Right cardiac atrium (tissue), 5 donors: ENCODE measurements at places on chromosomes 3 and 15.

GRCh38 chr15:29107291-29107890, 162.2 kb downstream of the NSMCE3 start:
- DNase-seq = no peak

DNA sequence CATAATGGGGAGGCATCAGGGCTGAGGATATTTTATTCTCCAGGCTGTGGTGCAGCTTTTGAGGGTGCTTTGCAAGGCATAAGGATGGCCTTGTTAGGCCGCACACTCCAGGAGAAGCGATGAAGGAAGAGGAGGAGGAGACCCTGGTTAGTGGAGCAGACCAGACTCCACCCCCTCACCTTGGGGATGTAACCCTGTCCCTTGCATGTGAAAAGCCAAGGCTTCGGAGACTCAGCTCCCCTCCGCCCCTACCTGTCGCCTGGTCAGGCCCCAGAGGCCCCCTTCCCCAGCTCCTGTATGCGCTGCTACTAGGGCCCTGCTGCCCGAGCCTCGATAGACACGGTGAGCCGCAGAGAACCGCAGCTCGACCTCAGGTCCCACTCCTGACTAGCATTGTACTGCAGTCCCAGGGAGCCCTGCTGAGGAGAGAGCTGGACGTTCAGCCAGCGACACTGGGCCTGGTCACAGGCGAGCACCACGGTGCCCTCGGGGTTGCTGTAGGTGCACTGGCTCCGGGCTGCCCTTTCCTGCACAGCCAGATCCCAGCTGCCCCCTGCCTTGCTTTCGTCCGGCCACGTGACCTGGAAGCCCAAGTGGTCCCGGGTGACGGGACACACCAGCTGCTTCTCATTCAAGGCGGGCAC, 10.2 kb downstream of the CPN2 start:
- no peak for DNase-seq

- DNase-seq = no peak
Observed at GRCh38 chr15:38195191-38195901, 57.3 kb upstream of the SPRED1 start.

DNA sequence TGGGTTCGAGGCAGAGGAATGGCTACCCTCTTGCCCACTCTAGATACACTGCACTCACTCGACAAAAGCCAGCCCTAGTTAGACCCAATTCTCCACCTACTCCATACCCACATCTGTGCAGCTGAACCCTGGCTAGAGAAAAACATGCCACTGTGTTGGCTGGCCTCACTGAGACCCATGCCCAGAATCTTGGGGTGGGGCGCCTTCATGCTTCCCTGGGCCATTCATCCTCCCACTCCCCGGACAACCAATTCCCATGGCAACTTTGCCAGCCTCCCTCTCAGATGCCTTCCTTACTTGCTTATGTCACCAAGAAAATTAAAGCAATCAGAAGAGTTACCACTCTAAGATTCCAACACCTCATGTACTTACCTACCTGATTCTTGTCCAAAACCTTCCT, 9.2 kb upstream of the LIMD1 start:
- no peak for DNase-seq

DNA sequence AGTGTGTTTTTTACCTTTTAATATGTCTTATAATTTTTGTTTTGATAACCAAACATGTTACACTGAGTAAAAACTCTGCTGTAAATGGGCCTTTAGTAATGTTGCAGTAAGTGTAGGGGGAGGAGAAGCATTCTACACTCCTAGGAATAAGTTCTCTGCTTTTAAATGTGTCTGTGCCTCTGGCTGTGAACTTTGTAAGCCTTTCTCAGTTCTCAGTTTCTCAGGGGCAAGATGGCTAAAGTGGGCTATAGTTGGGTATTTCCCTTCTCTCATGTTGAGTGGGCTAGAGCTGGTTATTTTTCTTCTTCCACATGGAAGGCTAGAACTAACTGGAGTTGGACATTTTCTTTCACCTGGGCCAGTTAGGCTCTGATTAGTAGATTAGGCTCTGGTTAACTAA, 75.3 kb upstream of the NUDT16 start:
- no peak for DNase-seq

DNA sequence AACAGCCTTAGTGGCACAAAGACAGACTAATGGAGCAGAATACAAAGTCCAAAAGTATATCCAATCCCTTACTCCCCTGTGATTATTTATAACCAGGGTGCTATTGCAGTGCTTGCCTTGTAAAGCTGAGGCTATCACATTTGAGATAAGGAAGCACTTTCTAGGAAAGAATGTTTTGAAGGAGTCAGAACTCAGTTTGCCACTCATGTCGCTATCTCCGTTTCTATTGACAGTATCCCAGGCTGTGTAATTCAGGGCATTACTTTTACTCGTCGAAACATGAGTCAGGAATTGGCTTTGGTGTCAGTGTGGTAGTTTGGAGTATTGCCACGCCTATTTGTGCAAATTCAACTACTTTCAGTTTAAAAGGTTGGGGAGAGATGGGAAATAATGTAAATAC, 78.4 kb downstream of the FBXL2 start:
- DNase-seq = no peak

- DNase-seq = no peak
Observed at GRCh38 chr3:138437281-138437680, 2.9 kb downstream of the ESYT3 start.

DNA sequence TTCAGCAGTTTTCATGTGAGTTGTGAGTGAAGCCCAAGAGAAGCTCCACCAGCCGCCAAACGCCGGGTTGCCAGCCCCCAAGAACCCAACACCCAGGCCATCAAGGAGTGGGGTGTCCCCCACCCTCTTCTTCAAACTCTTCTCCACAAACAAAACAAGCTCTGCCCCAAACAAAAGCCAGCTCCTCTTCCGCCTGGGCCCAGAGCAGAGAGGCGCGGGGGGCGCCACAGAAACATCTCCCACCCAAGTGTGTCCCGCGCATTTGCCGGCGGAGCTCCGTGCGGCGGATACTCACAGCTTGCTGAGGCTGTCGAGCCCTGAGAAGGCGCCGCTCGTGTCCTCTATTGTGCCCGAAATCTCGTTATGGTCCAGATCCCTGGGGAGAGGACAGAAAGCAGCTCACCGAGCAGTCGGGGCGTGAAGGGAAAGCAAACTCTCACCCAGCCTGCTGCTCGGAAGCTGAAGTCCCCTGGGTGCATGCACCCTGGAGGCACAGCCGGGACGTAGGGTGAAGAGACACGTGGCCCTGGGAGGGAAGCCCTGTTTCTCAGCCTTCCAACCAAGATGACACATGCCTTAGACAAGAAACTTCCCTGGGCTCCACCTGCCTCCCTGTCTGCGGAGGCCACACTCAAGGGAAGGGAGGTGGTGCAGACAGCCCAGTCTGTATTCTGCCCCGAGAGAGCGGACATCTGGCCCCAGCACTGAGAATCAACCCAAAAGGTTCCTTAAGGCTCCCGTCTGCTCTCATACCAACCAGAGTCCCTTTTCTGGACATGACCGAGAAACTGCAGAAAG, 95.7 kb downstream of the LRIG1 start:
- no peak for DNase-seq

- DNase-seq = no peak
Observed at GRCh38 chr15:97929456-97930229, 30.9 kb upstream of the ARRDC4 start.

DNA sequence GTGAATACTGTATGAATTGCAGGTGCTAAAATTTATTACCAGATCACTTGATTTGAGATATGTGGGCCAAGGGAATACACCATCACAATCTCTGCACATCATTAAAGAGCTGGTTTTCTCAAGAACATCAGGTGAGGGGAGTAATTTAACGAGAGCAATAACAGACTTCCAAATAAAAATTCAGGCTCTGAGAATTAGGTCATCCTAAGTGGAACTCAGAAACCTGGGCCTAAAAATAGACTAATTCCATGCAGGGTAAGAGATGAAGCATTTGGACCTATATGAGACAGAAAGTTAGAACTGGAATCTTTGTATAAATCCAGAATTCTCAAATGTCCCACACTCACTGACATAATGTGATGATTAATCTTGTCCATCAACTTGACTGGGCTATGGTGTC, 331.1 kb downstream of the ZNF621 start:
- DNase-seq = no peak

GRCh38 chr3:128480717-128481437, 12.1 kb downstream of the GATA2 start:
- peak; percentile 60 for DNase-seq

- no peak for DNase-seq
Observed at GRCh38 chr3:25007974-25008658, 419.9 kb upstream of the RARB start.

- peak; percentile 93 for DNase-seq
Observed at GRCh38 chr15:73982222-73982962, 9.7 kb downstream of the STOML1 start.

GRCh38 chr3:185739264-185739701, 85.6 kb downstream of the IGF2BP2 start:
- DNase-seq = no peak

DNA sequence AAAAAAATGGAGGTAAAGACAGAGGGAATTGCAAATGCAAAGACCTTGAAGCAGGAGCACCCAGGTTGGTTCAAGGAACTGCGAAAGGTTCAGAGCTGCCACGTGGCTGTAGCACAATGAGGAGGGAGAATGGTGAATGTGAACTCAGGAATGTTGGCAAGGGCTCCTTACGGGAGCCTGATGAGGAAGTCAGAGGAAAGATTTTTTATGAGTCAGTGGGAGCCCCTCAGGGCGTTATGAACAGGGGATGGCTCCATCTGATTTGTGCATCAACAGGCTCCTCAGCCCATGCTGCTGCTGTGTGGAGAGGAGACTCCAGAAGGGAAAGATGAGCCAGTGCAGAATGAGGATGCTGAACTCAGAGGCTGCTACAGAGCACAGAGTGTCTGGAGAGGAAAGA, 194.4 kb downstream of the ARRDC4 start:
- no peak for DNase-seq

DNA sequence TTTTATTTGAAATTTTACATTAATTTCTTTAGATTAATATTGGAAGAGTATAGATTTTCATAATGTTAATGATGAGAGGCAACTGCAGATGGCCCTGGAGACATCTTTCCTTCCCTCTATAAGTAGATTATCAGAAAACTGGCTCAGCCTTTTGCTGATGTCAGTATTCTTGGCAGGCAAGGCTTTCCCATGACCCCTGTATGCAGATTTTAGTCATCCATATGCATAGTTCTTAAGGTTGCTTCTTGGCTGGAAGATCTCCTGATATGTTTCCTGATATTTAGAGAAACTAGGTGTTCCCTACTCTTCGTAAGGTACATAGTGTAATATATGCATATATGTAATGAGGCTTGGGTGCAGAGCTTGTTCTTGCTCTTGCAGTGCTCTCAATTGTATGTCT, 911.4 kb downstream of the EPHA3 start:
- DNase-seq = no peak

- no peak for DNase-seq
Observed at GRCh38 chr3:161644891-161645635, 148.5 kb downstream of the OTOL1 start.

- DNase-seq = no peak
Observed at GRCh38 chr3:64195789-64196188, 29.5 kb downstream of the PRICKLE2 start.

- no peak for DNase-seq
Observed at GRCh38 chr15:77831986-77832385, 199.3 kb upstream of the LINGO1 start.

DNA sequence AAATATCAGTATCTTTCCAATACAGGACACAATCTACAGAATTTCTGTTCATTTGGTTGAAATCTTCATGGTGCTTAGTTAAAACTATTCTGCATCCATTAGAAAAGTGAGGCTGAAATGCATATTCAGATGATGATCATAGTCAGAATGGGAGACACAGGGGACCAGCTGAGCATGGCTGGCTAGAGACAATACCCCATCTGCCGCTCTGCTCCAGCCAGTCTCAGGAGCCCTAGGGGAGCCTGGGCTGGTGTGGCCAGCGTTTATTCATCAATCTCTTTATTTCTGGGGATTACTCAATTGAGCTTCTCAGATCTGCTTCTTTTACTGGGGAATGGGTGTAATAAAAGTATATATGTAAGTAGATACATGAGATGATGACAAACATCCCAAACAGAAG, 470.9 kb upstream of the CDIN1 start:
- DNase-seq = no peak

DNA sequence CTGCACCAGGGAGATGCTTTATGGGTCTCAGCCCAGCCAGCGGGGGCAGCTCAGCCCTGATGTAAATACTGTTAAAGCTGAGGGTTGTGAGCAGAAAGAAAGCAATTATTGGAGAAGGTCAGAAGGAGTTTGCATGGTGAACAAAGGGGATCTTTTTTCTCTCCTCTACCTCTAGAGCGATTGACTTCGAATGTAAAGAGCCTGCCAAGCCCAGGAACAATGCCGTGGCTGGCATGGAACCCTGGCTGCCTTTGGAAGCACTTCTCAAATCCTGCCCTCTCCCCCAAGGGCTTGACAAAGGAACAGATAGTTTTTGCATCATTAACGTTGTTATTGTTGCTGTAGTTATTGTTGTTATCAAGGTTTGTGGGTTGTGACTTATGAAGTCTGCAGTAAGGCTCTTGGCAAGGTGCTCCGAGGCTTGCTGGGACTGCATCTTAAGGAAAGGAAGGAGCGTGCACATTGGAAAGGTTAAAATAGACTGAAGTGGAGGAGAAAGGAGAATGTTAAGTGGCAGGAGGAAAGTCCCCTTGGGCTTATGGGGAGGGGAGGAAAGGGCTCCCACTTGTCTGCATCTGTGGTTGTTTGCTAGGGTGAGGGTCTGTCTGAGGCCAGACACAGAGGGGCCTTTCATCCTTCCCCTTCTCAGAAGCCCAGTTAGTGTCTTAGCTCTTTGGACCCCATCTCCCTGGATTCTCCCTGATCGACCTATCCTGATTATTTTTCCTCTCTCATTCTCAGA, 16.7 kb downstream of the PDIA5 start:
- no peak for DNase-seq

DNA sequence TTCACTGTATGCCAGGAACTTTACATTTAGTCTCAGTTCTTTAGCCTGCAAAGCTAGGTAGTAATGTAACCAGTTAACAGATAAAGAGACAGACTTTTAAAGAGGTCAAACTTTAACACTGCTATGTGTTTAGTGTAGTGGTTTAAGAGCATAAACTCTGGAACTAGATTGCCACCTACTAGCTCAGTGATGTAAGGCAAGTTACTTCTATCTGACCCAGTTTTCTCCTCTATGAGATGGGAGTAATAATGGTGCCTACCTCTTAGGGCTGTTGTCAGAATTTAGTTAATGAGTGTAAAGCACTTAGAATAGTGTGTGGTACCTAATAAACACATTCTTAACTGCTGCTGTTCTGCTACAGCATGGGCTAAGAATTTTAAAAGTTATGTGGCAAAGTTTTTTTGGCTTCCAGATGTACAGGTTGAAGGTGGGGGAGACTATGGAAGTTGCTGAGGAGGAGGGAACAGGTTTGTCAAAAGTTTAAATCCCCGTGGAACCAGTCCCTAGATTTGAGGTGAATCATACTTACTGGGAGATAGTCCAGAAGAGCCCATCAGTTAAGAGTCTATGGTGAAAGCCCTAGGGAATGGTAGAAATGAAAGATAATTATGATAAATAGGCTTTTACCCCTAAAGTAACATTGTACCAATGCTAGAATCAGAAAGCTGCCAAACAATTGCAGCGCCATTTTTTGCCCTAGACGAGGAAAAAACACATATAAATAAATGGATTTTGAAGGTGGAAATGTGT, 13.9 kb downstream of the TSC22D2 start:
- no peak for DNase-seq

GRCh38 chr15:87739866-87740265, 516.7 kb downstream of the NTRK3 start:
- no peak for DNase-seq
